ENCODE measurements at places on chromosomes 5 and 9.

DNA sequence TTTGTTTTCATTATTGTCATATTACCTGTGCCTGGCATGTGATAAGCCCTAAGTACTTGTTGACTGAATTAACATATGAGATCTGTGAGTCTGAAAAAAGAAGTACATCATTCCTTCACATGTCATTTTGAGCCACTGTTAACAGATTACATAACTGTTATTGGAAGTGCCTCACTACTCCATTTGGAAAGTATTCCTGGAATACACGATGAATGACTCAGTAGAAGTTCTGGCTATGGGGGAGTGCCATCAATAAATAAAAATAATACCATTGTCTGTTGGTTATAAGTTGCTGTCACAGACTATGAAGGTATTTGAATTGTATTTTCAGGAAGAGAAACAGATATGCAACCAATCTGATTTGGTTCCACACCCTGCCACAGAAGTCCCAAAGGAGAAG lies 12.9 kb downstream of the NIPSNAP3B start:
- DNase-seq, result peak; percentile 36

- DNase-seq, result peak; percentile 42
Observed at GRCh38 chr9:35028341-35028740, 38.8 kb downstream of the DNAJB5 start.

- peak; percentile 84 for DNase-seq
Observed at GRCh38 chr5:17224858-17225511, 7.6 kb downstream of the BASP1 start.

DNA sequence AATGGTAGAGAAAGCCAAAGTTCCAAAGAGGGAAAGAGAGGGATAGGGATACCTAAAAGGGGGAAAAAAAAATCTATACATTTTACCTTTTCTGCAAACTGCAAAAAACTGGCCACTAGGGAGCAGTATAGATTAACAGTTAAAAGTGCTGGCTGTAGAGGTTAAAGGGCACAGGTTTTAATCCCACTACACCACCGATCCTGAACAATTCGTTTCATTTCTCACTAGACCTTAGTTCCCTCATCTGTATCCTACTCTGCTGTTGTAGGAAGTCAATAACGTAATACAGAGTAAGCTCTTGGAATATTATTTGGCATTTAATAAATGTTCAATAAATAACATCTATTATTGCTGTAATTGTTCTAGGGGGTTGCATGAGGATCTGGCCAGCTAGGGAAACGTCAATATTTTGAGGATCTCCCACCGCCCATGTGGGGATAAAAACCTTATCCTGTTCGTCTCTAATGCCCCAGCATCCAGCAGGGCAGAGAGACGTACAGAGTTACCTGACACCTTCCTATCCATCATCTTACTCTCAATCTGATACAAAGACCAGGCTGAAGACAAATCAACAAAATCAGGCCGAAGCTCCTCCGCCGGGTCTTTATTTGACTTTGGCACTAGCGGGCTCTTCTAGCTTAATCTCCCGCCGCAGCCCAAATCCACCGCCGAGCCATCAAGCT lies 757 bp downstream of the CDC26 start:
- DNase-seq, result peak; percentile 60

DNA sequence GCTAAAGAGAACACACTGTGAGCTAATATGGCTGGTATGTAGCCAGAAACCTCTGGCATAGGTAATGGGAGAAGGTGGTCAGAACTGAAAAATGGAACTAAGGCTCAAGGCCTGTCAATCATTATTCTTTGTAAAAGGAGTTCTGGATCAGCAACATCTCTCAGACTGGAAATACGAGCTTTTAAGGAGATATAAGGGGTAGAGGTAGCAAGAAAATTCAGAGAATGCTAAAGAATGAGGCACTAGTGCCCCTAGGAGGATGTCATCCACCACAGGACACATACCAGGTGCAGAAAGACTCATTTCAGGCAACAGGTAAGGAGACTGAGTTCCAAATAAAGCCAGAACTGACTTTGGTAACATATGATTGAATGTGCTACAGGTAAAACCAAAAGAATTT lies 18.9 kb upstream of the MOCS2 start:
- no peak for DNase-seq
